ENCODE measurements at places on chromosomes 16 and 17. TPM values are rescaled to one million over a fixed set of nuclear protein-coding genes. Genes with fewer than 3 reads are reported as not detected.

The CLEC3A gene
- not detected for total RNA-seq

The BRICD5 gene
- total RNA-seq = 2.1 TPM

The DUXB gene
- total RNA-seq = not detected

- DNase-seq = no peak
Observed at GRCh38 chr17:696369-696768, 18.3 kb downstream of the VPS53 start.

The ENPP7 gene
- total RNA-seq = not detected

DNA sequence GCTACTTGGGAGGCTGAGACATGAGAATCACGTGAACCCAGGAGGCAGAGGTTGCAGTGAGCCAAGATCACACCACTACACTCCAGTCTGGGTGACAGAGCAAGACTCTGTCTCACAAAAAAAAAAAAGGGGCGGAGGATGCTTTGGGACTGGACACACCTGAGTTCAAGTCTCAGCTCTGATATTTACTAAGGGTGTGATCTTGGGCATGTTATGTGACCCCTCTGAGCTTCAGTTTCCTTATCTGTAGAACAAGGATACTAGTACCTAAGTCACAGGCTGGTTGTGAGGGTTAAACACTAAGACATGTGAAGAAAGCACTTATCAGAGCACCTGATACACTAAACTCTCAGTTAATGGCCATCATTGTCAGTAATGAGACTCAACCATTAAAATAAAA is 25.9 kb downstream of the HOXB1 start:
- DNase-seq = no peak

The GAST gene
- not detected for total RNA-seq

- no peak for DNase-seq
Observed at GRCh38 chr16:307691-308312, 24.8 kb downstream of the PDIA2 start.

DNA sequence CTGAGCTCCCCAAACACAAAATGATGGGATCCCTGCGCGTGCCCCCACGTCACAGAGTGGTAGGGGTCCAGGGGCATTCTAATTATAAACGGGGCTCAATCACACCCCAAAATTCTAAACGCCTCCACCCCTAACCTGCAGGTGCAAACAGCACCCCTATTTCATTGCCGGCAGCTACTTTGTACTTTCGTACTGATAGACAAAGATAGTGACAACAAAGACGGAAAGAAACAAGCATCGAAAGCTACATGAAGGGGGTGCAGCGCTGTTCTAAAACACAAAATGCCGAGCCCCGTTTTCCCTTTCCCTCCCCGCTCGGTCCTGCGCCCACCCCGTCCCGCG is 13.9 kb downstream of the MIS12 start:
- DNase-seq = no peak

The NME4 gene
- total RNA-seq = 70.7 TPM

DNA sequence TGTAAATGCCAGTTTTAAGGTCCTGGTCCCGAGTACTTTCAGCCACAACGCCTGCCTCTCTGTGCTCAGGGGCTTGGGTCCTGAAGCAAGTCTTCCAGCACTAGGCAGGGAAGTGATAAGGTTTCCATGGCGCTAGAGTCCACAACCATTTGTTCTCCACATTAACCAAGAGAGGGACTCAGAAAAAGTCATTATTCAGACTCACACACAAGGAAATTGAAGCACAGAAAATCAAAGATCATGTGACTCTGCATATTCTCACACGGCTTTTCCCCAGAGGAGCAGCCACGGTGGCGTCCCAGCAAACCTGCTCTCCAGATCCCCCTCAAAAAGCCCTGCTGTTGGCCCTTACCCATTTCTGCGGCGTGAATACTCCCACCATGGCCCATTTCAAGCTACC is 9.7 kb downstream of the ENPP7 start:
- no peak for DNase-seq

GRCh38 chr16:1932050-1933028 is 10.7 kb downstream of the MSRB1 start:
- DNase-seq = no peak

The CMIP gene
- total RNA-seq = 45.2 TPM

DNA sequence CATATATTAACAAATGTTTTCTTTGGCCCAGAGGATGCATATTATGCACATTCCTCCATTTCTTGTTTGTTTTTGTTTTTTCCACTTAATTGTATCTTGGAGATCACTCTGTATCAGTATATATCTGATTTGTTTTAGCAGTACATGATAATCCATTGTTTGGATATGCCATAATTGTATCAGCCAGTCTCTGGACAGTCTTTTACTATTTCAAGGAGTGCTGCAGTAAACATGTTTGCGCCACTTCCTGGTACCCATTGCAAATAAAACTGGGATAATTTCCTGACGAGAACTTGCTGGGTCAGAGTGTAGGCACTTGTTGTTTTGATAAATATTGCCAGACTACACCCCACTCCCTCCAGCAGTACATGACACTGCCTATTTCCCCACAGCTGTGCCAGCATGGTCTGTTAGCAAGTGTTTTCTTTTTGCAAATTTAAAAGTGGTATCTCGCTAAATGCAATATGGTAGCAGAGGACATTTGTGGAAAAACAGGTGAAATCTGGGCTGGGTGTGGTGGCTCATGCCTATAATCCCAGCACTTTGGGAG is 4.9 kb upstream of the TMEM11 start:
- DNase-seq = no peak

GRCh38 chr16:377419-377951 is 4.3 kb downstream of the PGAP6 start:
- DNase-seq = no peak

DNA sequence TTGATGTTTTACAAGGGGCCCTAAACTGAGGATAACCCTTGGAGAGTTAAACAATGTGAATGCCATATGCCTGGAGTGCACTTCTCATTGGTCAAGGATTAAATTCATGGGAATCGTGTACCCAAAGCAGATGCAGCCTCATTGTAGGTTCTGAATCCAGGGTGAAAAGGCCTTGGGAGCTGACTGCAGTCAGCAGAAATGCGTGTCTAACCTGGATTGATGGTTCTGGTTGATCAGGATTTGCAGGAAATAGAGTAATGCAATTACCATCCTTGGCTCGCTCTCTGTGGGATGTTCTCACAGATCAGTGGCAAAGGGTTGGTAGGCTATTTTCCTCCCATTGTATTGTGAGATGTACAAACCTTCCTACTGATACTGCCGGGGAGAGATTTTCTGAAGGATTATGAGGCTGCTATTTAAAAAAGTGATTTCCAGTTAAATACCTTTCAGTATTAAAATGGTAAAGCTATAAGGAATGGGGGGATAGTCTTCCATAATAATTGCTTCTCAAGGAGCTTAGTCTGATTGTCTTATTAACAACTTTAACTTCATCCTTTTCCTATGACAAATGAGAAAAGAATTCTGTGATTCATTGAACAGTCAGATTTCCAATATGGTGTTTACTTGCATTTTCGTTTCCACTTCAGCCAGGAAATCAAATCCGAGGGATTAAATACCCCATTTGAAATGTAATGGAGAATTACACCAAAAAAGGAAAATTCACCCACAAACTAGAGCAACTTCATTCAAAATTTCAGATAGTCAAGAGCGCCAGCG is 1028.1 kb upstream of the EEF2KMT start:
- DNase-seq = no peak

GRCh38 chr17:71378036-71378435 is 742.8 kb upstream of the SOX9 start:
- no peak for DNase-seq

GRCh38 chr17:76458580-76459490 is 5.9 kb upstream of the UBE2O start:
- no peak for DNase-seq

The KIF18B gene
- 0.65 TPM for total RNA-seq

DNA sequence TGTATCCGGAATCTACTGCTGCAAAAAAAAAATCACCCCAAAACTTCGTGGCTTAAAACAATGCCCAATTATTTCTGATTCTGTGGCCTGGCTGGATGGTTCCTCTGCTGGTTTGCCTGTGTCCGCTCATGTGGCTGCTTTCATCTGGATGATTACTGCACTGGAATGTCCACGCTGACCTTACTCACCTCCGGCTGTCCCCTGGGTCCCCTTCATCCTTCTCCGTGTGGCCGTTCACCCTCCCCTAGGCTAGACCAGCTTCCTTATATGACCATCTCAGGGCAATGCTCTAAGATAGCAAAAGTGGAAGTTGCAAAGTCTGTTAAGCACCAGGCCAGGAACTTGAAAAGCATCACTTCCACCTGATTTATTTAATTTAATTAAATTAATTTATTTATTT is 31.4 kb upstream of the SPNS2 start:
- no peak for DNase-seq

The HNF1B gene
- total RNA-seq = not detected

GRCh38 chr17:44257815-44258760 is 9.8 kb downstream of the SLC4A1 start:
- no peak for DNase-seq

DNA sequence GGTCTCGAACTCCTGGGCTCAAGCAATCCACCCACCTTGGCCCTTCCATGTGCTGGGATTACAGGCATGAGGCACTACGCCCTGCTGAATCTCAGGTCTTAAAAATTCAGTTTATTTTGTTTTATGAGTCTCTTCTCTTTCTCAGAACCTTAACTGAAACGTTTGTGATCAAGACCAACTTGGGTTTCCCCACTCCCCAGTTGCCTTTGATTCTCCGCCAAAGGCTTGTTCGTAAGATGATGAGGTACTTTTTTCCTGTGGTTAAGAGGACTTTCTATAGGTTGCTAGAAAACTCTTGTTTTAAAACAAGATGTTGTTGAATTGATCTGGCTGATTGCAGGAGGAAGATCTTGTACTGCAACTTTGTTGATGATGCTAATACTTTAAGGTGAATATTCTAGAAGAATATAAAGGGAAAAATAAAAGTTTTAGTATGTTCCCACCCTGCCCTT is 11.7 kb downstream of the ABCC1 start:
- no peak for DNase-seq

GRCh38 chr17:42918902-42919521 is 18.4 kb downstream of the G6PC1 start:
- DNase-seq = no peak

The TMEM88 gene
- total RNA-seq = 26.1 TPM

GRCh38 chr17:76040376-76040775 is 13.3 kb upstream of the EVPL start:
- DNase-seq = no peak

The OTOP3 gene
- not detected for total RNA-seq

The MPP3 gene
- total RNA-seq = 10.2 TPM

The ABCC12 gene
- not detected for total RNA-seq

The CANT1 gene
- 29.5 TPM for total RNA-seq

GRCh38 chr16:2767140-2767731 is 9.8 kb downstream of the ELOB start:
- peak; percentile 73 for DNase-seq

- DNase-seq = no peak
Observed at GRCh38 chr16:31083981-31084380, 4.8 kb downstream of the PRSS53 start.

GRCh38 chr17:59149841-59150511 is 5.0 kb downstream of the SKA2 start:
- no peak for DNase-seq

- DNase-seq = peak; percentile 66
Observed at GRCh38 chr16:3641801-3642396, 12.6 kb upstream of the DNASE1 start.

The CCL5 gene
- 2.1 TPM for total RNA-seq

GRCh38 chr17:60403962-60404361 is 12.0 kb upstream of the USP32 start:
- no peak for DNase-seq

The ALOX12B gene
- total RNA-seq = not detected

GRCh38 chr16:85334718-85335583 is 222.7 kb upstream of the CIBAR2 start:
- no peak for DNase-seq

DNA sequence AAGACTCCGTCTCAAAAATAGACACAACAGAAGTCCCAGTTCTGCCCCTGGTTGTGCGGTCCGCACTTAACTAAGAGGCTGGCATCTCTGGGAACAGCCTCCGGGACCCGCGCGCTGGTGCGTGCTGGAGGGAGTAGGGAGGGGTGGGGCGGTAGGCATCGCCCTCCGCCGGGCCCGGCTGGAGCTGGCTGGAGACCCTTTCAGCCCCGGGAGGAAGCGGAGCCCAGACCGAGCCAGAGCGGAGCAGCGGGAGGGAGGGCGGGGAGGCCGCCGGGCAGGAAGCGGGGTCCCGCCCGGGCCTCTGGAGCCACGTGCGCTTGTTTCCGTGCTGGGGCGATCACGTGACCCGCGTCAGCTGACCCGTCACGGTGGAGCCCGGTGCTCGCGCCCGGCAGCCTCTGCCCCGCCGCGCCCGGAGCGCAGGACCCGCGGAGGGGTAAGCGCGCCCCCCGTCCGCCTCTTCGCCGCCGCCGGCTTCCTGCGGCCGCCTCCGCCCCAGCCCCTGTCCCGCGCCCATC is at the start of gene WDR81:
Gene WDR81, plus strand, starts transcription at position 354 of the 518 bp plus-strand sequence. CDS start 256 bp downstream, outside the sequence.
- peak; percentile 98 for DNase-seq

- no peak for DNase-seq
Observed at GRCh38 chr16:26856791-26857190, 209.9 kb upstream of the C16orf82 start.

GRCh38 chr16:73057291-73058210 is 9.6 kb upstream of the ZFHX3 start:
- DNase-seq = no peak

GRCh38 chr16:55035956-55036355 is 105.3 kb downstream of the IRX5 start:
- DNase-seq = no peak

DNA sequence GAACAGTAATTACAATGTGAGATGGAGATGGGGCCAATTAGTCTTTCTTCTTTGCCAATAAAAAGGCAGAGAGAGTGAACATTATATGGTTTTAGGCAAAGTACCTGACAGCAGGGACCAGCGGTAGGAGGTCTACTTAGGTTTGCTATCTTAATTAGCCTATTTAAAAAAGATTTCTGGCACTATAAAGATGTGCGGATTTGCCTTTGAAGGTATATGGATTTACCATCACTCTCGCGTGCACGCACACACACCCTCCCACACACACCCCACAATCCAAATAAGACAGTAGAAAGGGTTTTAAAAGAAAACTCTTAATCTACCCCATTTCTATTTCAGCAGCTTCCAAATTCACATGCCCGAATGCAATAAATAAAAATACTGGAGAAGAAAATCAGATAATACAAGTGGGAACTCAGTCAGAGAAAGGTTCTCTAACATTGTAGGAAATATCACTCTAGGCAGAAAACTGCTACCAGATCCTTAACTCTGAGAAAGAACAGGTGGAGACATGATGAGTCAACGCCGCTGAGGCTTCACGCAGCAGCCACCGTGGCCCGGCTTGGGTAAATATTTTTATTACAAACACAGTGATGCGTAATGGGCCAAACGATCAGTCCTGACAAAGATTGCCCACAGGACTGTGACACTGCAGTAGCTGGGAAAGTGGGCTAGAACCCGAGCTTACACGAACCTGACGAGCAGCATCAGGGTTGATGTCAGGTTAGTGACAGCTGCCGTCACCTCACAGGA is 66.6 kb upstream of the AXIN2 start:
- DNase-seq = no peak
